ENCODE measurements at places on chromosomes 3 and 15. TPM values are rescaled to one million over a fixed set of nuclear protein-coding genes. Genes with fewer than 3 reads are reported as not detected.

EBLN2 gene
- total RNA-seq: 7.9 TPM

STRA6 gene
- 33.3 TPM for total RNA-seq

LINGO1 gene
- not detected for total RNA-seq

CSPG4 gene
- total RNA-seq: 15.3 TPM

SPG21 gene
- 98.7 TPM for total RNA-seq

SCG3 gene
- not detected for total RNA-seq

GASK1A gene
- total RNA-seq: 0.22 TPM

SPINK8 gene
- not detected for total RNA-seq

SYNPR gene
- total RNA-seq: not detected

ALDH1A3 gene
- 164 TPM for total RNA-seq

TRH gene
- total RNA-seq: not detected

DAZL gene
- total RNA-seq: 0.14 TPM

PRR20G gene
- not detected for total RNA-seq

MYL3 gene
- total RNA-seq: not detected

FEZF2 gene
- total RNA-seq: not detected

SLC28A1 gene
- total RNA-seq: not detected

SAMD7 gene
- total RNA-seq: not detected

SLC25A26 gene
- 16.9 TPM for total RNA-seq

SATB1 gene
- total RNA-seq: 8.8 TPM

LDHAL6B gene
- total RNA-seq: not detected

PTPN9 gene
- total RNA-seq: 28.9 TPM

ANKRD34C gene
- total RNA-seq: not detected

IQCF5 gene
- not detected for total RNA-seq

POPDC2 gene
- total RNA-seq: 0.44 TPM

TIMP4 gene
- total RNA-seq: 0.66 TPM

B2M gene
- total RNA-seq: 1,563 TPM
